Activated naive CD8-positive, alpha-beta T cell treated with anti-CD3 and anti-CD28 coated beads, Interleukin-2, amount 50 U/mL, for 24 hours (primary cell): ENCODE measurements at places on chromosomes 11 and 22.

DNA sequence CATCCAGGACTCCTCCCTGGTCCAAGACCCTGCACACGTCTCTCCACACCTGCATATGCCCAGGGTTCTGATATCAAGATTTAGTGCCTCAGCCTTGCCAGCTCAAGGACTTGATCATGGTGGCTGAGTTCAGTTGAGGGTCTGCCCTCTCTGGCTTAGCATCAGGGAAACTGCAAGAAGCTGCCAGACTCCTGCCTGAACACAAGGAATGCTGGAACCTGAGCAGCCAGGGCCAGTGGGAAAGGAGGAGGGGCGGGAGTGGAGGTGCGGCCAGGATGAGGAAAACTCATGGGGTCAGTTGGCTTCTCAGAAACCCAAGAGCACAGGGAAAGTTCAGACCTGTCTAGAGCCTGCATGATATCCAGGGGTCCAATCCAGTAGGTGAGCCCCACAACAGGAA is 546.1 kb downstream of the BUD13 start:
- DNase-seq = no peak
- H3K36me3 ChIP-seq = no peaks in the 10 kb centered on the region
- peaks cover 8% of the 10 kb centered on the region for H3K27me3 ChIP-seq
- H3K4me3 ChIP-seq = no peak overlapping the region
- H3K27ac ChIP-seq = no peak overlapping the region

- H3K27ac ChIP-seq = no peak overlapping the region
- peaks cover 14% of the 10 kb centered on the region for H3K36me3 ChIP-seq
- no peak overlapping the region for H3K4me3 ChIP-seq
- no peak for DNase-seq
- peaks cover 4% of the 10 kb centered on the region for H3K4me1 ChIP-seq
- peaks cover 4% of the 10 kb centered on the region for H3K27me3 ChIP-seq
These were observed 14.3 kb downstream of the DHCR7 start for GRCh38 chr11:71433648-71434450.

DNA sequence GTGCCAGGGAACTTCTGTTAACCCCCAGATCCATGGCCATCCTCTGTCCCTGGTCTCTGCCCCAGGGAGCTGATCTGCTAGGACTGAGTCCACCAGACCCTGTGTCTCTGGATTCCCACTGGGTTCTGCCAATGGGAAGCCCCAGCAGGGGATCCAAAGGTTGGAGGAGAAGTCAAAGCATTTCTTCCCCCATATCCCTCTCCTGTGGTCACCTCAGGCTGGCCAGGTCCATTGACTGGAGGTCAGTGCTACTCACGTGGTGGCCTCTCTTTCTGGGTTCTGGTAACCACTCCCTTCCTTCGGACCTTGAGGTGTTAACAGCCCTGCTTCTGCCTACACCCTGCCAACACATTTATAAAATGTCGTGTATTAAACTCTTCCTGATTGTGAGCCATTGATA is 69.7 kb upstream of the NECTIN1 start:
- DNase-seq = no peak
- H3K4me3 ChIP-seq = no peak overlapping the region
- H3K27ac ChIP-seq = no peak overlapping the region
- H3K27me3 ChIP-seq = peaks cover 12% of the 10 kb centered on the region
- H3K4me1 ChIP-seq = no peaks in the 10 kb centered on the region
- no peaks in the 10 kb centered on the region for H3K36me3 ChIP-seq

DNA sequence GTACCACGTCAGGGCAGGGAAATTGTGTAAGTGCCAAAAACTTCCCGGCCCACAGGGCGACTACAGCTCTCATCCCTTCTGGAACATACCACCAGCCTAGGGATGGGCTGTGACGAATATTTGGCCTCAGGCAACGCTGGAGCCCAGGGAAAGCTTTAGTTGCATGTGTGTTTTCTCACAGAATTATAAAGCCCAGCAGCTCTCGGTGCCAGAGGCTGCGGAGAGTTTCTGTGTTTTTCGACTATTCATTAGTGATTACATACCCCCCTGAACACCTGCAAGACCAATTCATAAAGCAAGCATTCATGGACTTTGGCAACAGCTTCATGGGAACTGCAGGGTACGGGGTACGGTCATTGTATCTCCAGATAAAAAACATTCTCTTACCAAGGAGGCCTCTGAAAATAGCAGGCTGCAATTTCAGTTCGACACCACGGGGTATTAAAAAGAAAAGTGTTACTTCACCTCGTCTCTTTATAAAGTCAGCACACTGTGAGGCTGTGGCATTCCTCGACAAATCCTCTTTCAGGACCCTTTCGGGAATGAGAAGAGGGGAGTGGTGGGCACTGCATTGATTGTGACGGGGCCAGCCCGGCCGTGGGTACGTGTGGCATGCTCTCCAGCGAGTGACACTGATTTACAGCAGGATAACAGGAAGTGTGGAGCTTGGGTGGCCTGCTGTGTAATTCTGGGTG is 243.6 kb upstream of the SORL1-AS1 start:
- peaks cover 10% of the 10 kb centered on the region for H3K27me3 ChIP-seq
- H3K36me3 ChIP-seq = no peaks in the 10 kb centered on the region
- no peaks in the 10 kb centered on the region for H3K4me1 ChIP-seq
- no peak for DNase-seq

GRCh38 chr22:42511401-42511891 is 8.2 kb downstream of the RRP7A start:
- DNase-seq = no peak
- peak overlapping the region; percentile 74 for H3K27ac ChIP-seq
- peaks cover 17% of the 10 kb centered on the region for H3K36me3 ChIP-seq
- H3K4me3 ChIP-seq = no peak overlapping the region

- no peak overlapping the region for H3K27ac ChIP-seq
- H3K36me3 ChIP-seq = no peaks in the 10 kb centered on the region
- DNase-seq = no peak
- no peaks in the 10 kb centered on the region for H3K27me3 ChIP-seq
- no peaks in the 10 kb centered on the region for H3K4me1 ChIP-seq
These were observed 465.3 kb downstream of the BRD1 start for GRCh38 chr22:49362211-49362839.

GRCh38 chr22:41831383-41831782 is 1.5 kb upstream of the SREBF2 start:
- peak overlapping the region; percentile 96 for H3K27ac ChIP-seq
- peak overlapping the region; percentile 87 for H3K4me3 ChIP-seq
- H3K4me1 ChIP-seq = peaks cover 57% of the 10 kb centered on the region
- no peak for DNase-seq
- peaks cover 24% of the 10 kb centered on the region for H3K36me3 ChIP-seq

GRCh38 chr22:29450222-29450621 is 11.8 kb downstream of the RFPL1 start:
- H3K4me3 ChIP-seq = no peak overlapping the region
- H3K36me3 ChIP-seq = no peaks in the 10 kb centered on the region
- no peaks in the 10 kb centered on the region for H3K27me3 ChIP-seq

DNA sequence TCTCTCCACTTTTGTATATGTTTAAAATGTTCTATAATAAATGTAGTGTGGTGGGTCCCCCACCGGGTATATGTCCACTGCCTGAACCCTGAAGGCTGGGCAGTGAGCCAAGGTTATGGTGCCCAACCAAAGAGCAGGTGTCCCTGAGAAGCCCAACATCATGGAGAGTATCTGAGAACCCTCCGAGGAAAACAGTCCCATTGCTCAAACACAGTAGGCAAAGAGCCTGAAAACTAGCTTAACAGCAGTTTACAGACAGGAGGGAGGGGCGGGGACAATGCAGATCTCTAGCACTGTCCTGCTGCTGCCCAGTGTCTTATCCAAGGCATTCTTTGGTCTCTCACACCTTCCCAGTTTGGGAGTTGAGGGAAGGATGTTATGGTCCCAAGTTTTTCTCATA is 91.0 kb downstream of the TMPRSS5 start:
- no peaks in the 10 kb centered on the region for H3K4me1 ChIP-seq
- H3K27me3 ChIP-seq = peaks cover 5% of the 10 kb centered on the region
- no peaks in the 10 kb centered on the region for H3K36me3 ChIP-seq
- H3K4me3 ChIP-seq = no peak overlapping the region
- DNase-seq = no peak

- no peaks in the 10 kb centered on the region for H3K27me3 ChIP-seq
- peaks cover 47% of the 10 kb centered on the region for H3K36me3 ChIP-seq
- H3K27ac ChIP-seq = peak overlapping the region; percentile 16
- no peak for DNase-seq
- no peak overlapping the region for H3K4me3 ChIP-seq
These were observed 55.9 kb downstream of the PPFIA1 start for GRCh38 chr11:70326365-70326811.

GRCh38 chr22:19291218-19291579 is 320 bp downstream of the CLTCL1 start:
- H3K4me3 ChIP-seq = peak overlapping the region; percentile 68
- peak; percentile 34 for DNase-seq
- H3K4me1 ChIP-seq = peaks cover 25% of the 10 kb centered on the region
- no peak overlapping the region for H3K27ac ChIP-seq
- H3K27me3 ChIP-seq = peaks cover 37% of the 10 kb centered on the region

GRCh38 chr22:22711532-22711913 is 67.1 kb downstream of the GGTLC2 start:
- DNase-seq = no peak
- no peaks in the 10 kb centered on the region for H3K27me3 ChIP-seq
- peaks cover 4% of the 10 kb centered on the region for H3K4me1 ChIP-seq
- H3K36me3 ChIP-seq = no peaks in the 10 kb centered on the region

GRCh38 chr11:2581931-2582350 is 117.9 kb downstream of the KCNQ1OT1 start:
- peak; percentile 1 for DNase-seq
- no peaks in the 10 kb centered on the region for H3K27me3 ChIP-seq
- H3K4me1 ChIP-seq = no peaks in the 10 kb centered on the region
- H3K36me3 ChIP-seq = no peaks in the 10 kb centered on the region
- no peak overlapping the region for H3K4me3 ChIP-seq
- no peak overlapping the region for H3K27ac ChIP-seq

DNA sequence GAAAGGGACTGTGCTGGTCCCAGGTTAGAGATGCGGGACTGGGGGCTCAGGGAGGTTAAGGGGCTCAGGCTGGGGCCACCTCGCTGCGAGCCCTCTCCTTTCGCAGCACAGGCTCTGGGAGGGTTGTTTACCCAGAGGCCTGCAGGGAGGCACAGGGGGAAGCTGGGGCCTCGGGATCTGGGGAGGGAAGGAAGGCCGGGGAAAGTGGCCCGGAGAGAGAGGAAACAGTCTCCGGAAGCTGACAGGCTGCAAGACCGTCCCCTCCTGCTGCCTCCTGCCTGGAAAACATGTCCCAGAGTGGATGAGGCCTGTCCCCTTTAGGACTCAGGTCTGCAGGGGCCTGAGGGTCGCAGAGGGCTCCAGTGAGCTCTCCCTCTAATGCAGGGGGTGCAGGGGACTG is 45.4 kb downstream of the MYO7A start:
- no peak overlapping the region for H3K27ac ChIP-seq
- H3K36me3 ChIP-seq = no peaks in the 10 kb centered on the region
- no peak for DNase-seq
- H3K4me3 ChIP-seq = no peak overlapping the region

- DNase-seq = no peak
- H3K4me3 ChIP-seq = no peak overlapping the region
- H3K27ac ChIP-seq = no peak overlapping the region
- H3K4me1 ChIP-seq = no peaks in the 10 kb centered on the region
- H3K27me3 ChIP-seq = no peaks in the 10 kb centered on the region
- peaks cover under 1% of the 10 kb centered on the region for H3K36me3 ChIP-seq
These were observed 41.9 kb downstream of the LRP5 start for GRCh38 chr11:68354148-68354872.

DNA sequence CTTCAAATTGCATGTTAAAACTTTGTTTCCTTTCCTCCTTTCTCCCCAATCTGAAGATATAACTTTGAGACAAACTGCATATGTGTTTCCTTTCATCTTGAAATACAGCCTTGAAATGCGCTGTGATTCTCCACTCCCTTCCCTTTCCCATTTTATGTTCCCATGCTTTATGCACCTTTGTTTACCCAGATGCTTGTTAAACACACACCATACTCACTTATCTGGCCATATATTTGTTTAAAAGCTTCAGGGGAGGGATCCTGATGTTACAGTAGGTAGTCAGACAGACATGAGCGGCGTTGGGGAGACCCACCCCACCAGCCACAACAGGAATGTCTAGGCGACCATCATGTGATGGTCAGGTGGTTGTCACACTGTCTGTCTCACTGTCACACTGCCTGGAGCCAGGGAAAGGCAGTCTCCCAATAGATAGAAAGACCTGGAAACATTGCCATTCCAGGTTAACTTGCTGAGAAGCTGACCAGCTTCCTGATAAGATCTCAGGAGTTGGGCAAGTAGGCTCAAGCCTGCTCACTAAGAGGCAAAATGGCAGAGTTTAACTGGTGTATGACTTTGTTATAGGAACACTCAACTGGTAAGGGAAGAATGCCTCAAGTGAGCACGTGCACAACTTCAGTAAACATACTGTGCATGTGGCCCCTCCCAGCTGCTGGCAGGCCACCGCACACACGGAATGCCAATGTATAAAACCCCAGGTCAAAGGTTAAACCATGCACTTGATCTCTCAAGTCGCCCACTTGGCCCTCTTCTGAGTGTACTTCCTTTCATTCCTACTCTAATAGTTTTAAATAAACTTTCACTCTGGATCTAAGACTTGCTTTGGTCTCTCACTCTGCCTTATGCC is 23.5 kb upstream of the MSANTD2 start:
- no peak for DNase-seq
- H3K27me3 ChIP-seq = peaks cover 35% of the 10 kb centered on the region
- H3K36me3 ChIP-seq = no peaks in the 10 kb centered on the region
- H3K4me3 ChIP-seq = no peak overlapping the region
- no peaks in the 10 kb centered on the region for H3K4me1 ChIP-seq

- peak overlapping the region; percentile 52 for H3K27ac ChIP-seq
- H3K4me1 ChIP-seq = peaks cover 43% of the 10 kb centered on the region
- H3K4me3 ChIP-seq = no peak overlapping the region
These were observed 2.1 kb downstream of the MED19 start for GRCh38 chr11:57709802-57710367.

GRCh38 chr11:16603245-16603644 is 135.2 kb upstream of the C11orf58 start:
- peaks cover 25% of the 10 kb centered on the region for H3K4me1 ChIP-seq
- DNase-seq = no peak
- H3K27ac ChIP-seq = no peak overlapping the region
- peaks cover 4% of the 10 kb centered on the region for H3K36me3 ChIP-seq
- peaks cover 63% of the 10 kb centered on the region for H3K27me3 ChIP-seq

- H3K27me3 ChIP-seq = no peaks in the 10 kb centered on the region
- H3K36me3 ChIP-seq = no peaks in the 10 kb centered on the region
- DNase-seq = peak; percentile 48
- H3K27ac ChIP-seq = no peak overlapping the region
- H3K4me1 ChIP-seq = peaks cover 5% of the 10 kb centered on the region
- no peak overlapping the region for H3K4me3 ChIP-seq
These were observed 61.4 kb upstream of the BMAL1 start for GRCh38 chr11:13216019-13216710.

- H3K27me3 ChIP-seq = peaks cover 10% of the 10 kb centered on the region
- no peak overlapping the region for H3K27ac ChIP-seq
- H3K4me3 ChIP-seq = no peak overlapping the region
- DNase-seq = no peak
- no peaks in the 10 kb centered on the region for H3K36me3 ChIP-seq
These were observed 4.1 kb downstream of the SLC22A25 start for GRCh38 chr11:63239254-63239653.
